Foreskin keratinocyte (primary cell): ENCODE measurements at places on chromosomes 1 and 21.
A peak's percentile ranks its signal among the peaks of the same experiment; 100 is the strongest.

DNA sequence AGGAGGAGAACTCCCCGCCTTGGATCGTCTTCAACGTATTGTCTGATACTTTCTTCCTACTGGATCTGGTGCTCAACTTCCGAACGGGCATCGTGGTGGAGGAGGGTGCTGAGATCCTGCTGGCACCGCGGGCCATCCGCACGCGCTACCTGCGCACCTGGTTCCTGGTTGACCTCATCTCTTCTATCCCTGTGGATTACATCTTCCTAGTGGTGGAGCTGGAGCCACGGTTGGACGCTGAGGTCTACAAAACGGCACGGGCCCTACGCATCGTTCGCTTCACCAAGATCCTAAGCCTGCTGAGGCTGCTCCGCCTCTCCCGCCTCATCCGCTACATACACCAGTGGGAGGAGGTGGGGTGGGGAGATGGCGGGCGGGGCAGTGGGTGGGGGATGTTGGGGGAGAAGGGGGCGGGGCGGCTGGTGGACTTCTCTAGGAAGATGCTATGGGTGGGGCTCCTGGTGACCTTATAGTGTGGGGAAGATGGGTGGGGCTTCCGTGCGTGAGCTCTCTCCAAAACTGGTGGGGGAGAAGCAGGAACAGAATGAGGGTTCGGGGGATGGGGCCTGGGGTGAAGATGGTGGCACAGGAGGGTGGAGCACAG is 5.3 kb downstream of the HCN3 start:
- DNase-seq = no peak

GRCh38 chr1:46130606-46131005 is 1.8 kb downstream of the PIK3R3 start:
- no peak for DNase-seq

- DNase-seq = no peak
Measured at GRCh38 chr1:182122256-182122912, 60.9 kb upstream of the ZNF648 start.

GRCh38 chr1:164064501-164064900 is 494.5 kb upstream of the PBX1 start:
- peak; percentile 0 for DNase-seq
